ENCODE measurements at places on chromosomes 1 and 21. TPM values are rescaled to one million over a fixed set of nuclear protein-coding genes. Genes with fewer than 3 reads are reported as not detected.

FMO2 gene
- not detected for total RNA-seq

FAM110D gene
- not detected for total RNA-seq

NR5A2 gene
- under 0.01 TPM for total RNA-seq

NBPF4 gene
- not detected for total RNA-seq

MYOG gene
- not detected for total RNA-seq

C1orf146 gene
- total RNA-seq = not detected

S100A6 gene
- 237 TPM for total RNA-seq

LHX8 gene
- not detected for total RNA-seq
